Stimulated activated CD8-positive, alpha-beta memory T cell treated with anti-CD3 and anti-CD28 coated beads, Interleukin-4, amount 100 ng/mL, for 1 hour (primary cell): ENCODE measurements at places on chromosomes 7 and 10.

- DNase-seq = no peak
These were observed 47.8 kb upstream of the FIGNL1 start for GRCh38 chr7:50497968-50498367.

DNA sequence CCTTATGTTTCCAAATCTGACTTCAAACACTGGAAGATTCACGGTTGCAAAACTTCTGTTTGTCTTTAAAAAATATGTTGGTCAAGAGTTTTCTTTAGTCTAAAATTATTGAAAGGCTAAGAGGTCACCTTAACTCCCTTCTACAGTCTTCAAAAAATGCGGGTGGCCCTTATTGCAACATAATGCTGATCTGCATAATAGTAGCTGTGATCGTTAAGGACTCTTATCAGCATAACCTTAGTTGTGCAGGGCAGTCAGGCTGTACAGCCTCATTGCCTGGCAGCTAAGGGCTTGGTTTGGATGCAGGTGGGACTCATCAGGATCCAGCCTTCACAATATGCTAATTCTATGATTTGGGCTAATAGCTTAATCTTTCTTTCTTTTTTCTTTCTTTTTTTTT is 15.0 kb downstream of the KIAA1217 start:
- DNase-seq = no peak

GRCh38 chr10:71390461-71390835 is 6.3 kb upstream of the CDH23 start:
- no peak for DNase-seq

GRCh38 chr10:30068492-30069223 is 9.3 kb upstream of the JCAD start:
- DNase-seq = no peak

- no peak for DNase-seq
These were observed 52.0 kb downstream of the MRPL32 start for GRCh38 chr7:42984137-42984536.

DNA sequence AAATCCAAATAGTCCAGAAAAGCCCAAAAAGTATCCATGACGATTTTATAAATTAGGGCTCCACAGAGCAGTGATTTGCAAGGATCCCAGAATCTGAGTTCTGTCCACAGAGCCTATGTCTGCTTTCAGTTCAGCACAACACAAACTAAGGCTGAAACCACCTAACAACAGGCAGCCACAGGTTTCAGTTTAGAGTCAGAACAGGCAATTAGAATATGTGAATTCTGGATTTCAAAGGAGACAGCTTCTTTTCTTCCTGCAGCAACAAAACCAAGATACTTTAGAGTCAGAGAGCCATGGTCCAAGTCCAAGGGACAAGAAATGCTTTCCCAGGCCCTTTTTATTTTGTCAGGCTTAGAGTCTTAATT is 23.6 kb downstream of the IFIT3 start:
- no peak for DNase-seq

DNA sequence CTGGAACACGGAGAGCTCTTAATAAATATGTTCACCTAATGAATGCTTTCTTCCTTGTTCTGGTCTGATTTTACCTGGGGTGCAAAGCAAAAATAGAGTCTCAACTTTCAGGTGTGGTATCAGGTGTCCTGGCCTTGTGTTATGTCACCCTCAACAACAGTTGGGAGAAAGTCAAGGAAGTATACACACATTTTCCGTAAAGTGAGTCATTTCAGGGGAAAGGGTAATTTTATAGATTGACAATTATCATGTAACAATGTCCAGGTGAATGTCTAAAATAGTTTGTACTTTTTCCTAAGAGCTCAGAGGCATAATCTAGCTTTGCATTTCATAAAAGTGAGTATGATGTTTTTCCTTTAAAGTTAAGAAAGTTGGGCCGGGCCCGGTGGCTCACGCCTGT is 287.4 kb downstream of the SKIDA1 start:
- DNase-seq = no peak

DNA sequence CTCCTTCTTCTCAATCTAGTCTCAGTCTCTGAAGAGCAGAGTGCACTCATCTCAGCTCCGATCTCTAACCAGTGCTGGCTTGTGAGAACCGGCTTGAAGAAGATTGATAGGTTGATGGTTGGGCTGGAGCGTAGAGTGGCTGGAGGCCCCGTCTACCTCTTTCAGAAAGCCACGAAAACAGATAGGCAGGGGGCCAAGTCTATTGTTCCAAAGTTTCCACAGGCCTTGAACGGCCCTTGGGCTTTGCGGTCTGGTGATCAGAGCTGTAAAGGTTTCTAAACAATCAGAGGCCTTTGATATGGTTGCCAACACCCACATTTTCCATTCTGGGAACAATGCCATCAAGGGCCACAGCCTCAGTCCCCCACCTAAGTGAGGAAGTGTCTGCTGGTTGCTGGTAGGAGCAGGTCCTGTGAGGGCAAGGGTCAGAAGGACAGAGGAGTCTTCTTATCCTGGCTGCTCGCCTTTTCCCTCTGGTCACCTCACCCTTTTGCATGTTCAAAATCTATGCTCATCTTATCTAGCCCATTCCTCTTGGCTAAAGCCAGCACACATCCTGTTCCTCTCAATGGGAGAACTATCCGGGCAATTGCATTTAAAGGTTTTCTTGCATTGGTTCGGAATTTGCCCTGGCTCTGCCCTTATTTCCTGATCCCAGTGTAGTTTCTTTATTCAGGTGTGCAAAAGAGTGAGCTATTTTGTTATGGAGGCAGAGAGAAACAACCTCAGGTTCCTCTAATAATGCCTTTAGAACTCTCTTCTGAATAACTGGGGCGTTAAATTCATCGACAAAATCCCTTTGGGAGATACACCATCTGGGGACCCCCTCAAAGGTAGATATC is 70.3 kb upstream of the KMT2E start:
- peak; percentile 62 for DNase-seq

DNA sequence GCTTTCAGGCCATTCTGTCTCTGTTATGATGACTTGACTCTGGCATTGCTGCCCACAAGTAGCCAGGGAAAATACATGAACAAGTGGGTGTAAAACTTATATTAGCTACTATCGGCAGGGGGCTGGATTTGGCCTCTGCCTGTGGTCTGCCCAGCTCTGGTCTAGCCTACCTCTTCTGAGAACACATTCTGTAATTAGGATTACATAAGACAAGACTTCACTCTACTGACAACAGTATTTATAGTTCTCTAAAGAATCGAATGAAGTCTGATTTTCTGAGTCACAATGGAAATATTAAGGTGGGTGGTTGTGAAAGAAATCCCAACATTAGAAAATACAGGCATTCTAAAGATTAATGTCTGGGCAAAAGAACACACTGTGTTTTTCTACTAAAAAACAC is 55.5 kb downstream of the DLD start:
- no peak for DNase-seq

DNA sequence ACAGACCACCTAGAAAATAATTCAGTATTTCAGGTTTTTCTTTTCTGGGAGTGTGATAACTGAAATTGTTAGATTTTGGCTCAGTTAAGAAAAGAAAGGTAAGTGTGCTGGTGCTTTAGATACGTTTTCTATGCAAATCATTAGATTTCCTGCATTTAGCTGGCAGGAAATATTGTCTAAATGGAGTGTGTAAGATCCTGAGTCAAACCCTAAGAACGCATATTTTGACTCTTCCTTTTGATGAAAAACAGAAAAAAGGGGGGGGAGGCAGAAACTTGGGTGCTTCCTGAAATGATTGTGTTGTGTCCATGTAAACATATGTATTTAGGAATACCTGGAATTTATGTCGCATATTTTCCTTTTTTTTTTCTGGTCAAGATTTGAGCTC is 1.2 kb downstream of the GRK5 start:
- no peak for DNase-seq

GRCh38 chr7:156558198-156558597 is 82.4 kb upstream of the RNF32 start:
- DNase-seq = no peak

GRCh38 chr7:55085511-55086412 is 66.9 kb downstream of the EGFR start:
- DNase-seq = no peak

- DNase-seq = no peak
These were observed 48.8 kb upstream of the OPTN start for GRCh38 chr10:13051126-13051694.

DNA sequence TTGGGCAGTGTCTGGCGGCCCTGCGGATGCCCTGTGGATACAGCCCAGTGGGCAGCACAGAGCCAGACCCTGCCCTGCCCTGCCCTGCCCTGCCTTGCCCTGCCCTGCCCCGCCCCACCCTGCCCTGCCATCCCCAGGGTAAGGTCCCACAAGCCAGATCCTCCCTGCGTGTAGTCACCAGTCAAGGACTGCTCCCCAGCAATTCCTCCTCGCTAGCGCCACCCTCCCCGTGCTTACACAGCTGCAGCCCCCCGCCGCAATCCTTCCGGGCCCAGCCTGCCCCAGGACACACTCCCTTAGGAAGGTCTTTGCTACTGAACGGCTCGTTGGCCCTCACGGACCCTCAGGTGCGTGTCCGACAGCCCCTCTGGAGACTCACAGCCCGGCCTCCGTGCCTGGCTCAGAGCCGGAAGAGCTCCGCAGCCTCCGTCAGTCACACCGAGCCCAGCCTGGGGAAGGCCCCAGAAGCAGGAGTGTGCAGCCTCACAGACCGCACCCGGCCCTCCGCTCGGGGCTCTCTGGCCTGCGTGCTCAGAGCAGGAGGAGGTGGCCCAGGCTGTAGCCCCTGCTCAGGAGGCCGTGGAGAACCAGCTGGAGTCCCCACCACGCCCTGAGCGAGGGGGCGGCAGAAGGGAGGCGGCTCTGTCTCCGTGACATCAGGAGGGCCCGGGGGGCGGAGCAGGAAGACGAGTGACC is 68.3 kb downstream of the PWWP2B start:
- no peak for DNase-seq

- DNase-seq = peak; percentile 53
These were observed 40.7 kb downstream of the TARP start for GRCh38 chr7:38232502-38233366.

DNA sequence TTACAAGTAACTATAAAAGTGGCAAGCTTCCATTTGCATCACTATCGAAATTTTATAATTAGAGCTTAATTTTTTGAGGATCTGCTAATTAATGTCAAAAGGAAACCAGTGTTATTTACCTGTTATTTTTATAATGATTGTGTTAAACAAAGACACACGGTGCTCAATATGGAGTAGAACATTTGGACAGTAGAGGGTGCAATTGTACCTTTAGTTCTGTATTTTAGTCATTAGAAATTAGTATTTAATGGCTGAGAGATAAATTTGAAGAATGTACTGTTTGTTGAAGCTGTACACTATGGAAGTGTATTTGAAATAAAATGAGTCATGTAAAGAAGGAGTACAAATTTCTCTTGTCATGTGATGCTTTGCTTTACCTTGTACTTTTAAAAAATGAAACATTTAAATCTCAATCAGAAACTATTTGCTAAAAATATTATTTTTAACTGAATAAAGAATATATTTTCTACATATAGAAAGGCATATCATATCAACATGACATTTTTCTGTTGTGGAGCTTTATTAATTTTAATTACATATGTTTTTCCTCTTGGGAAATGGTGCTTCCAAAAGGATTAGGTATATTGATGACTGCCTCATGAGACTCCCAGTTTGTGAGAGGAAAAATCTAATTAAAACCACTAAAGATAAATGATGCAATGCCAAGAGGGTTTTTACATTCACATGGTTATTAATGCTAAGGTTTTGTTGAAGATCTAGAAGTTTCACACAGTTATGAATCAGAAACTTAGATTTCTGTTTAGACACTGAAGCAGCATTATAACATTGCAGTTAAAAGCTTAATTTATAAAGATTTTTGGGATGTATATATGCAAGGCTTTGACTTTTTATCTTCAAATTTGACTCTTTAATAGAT is 10.4 kb upstream of the PRKG1 start:
- no peak for DNase-seq

- DNase-seq = no peak
These were observed 41.3 kb upstream of the AOAH start for GRCh38 chr7:36765605-36766004.

DNA sequence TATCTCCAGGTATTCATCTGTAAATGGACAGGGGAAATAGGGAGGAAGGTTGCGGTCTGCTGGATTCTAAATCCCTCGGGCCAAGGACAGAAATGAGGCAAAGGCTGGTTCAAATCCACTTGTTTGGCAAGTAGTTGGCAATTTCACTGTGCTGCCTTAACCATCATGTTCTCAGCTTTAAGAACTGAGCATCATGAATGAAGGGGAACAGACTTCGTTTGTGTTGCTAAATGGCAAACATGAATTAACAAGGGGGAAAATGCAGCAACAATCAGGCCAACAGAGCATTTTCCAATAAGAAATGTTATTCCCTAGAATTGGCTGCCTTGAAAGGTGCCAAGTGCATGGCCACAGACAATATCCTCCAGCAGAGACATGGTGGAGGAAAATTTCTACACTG is 36.9 kb downstream of the PARD3 start:
- DNase-seq = no peak

DNA sequence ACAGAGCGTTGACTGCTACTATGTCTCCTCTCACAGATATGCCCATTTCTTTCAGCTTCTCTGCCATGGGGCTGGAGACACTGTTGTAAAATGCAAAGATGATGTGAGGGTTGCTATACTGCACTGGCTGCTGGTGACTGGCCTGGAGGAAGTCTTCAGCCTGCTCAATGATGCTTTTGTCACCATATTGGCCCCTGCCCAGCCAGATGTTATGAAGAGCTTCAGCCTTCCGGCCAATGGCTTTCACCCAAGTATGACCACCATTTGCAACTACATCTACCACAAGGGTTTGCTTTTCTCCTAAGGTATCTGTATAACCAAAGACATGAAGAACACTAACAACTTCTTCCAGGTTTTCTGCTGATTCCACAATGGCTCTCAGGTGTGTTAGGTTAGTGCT is 1.6 kb downstream of the C7orf25 start:
- DNase-seq = no peak

DNA sequence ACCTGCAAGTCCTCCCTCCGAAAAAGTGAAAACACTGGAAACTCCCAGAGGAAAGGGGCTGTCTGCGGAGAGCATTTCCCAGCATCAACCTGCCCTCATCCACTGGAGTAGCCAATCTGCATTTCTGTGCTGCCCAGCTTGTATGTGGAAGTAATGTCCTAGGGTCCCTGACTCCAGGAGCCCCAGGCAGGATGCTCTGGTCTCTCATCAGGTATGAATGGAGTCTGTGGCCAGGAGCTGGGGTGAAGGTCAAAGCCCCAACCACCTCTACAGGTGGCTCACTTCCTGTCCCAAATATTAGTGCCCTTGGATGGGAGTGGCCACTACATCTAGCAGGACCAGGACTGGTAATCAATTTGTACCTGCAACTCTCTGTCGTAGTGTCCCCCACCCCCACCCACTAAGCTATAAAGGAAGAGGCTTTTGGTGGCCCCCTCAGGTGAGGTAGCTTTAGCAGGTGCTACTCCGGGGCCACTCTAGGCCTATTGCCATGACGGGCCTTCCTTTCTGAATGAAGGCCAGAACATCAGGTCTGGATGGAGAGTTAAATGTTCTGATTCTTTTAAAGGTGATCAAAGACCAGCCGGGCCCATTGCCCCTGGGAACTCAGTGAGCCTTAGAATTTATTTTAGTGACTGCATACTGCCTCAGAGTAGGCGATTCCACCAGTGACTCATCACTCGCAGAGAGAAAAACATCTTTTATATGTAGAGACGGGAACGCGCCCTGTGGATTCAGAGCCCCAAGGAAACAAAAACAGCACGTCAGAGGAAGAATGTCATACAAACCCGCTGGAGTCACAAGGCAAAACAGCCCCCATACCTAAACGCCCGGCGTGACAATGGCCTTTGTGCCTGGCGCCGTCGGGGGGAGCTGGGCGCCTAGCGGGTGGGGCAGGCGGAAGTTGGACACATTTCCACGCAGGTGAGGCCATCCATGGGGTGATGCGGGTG is 13.0 kb downstream of the EN2 start:
- no peak for DNase-seq

GRCh38 chr10:7111561-7111960 is 299.3 kb downstream of the SFMBT2 start:
- no peak for DNase-seq

GRCh38 chr7:100516135-100516812 is 22.7 kb upstream of the AGFG2 start:
- DNase-seq = no peak
